ENCODE measurements at places on chromosomes 11 and 22.

- no peak for DNase-seq
These were observed 518 bp upstream of the GALNT18 start for GRCh38 chr11:11622340-11622706.

GRCh38 chr11:73528483-73529203 lies 69.3 kb downstream of the FAM168A start:
- peak; percentile 23 for DNase-seq

- no peak for DNase-seq
These were observed 101.1 kb upstream of the FAT3 start for GRCh38 chr11:92123540-92123939.

DNA sequence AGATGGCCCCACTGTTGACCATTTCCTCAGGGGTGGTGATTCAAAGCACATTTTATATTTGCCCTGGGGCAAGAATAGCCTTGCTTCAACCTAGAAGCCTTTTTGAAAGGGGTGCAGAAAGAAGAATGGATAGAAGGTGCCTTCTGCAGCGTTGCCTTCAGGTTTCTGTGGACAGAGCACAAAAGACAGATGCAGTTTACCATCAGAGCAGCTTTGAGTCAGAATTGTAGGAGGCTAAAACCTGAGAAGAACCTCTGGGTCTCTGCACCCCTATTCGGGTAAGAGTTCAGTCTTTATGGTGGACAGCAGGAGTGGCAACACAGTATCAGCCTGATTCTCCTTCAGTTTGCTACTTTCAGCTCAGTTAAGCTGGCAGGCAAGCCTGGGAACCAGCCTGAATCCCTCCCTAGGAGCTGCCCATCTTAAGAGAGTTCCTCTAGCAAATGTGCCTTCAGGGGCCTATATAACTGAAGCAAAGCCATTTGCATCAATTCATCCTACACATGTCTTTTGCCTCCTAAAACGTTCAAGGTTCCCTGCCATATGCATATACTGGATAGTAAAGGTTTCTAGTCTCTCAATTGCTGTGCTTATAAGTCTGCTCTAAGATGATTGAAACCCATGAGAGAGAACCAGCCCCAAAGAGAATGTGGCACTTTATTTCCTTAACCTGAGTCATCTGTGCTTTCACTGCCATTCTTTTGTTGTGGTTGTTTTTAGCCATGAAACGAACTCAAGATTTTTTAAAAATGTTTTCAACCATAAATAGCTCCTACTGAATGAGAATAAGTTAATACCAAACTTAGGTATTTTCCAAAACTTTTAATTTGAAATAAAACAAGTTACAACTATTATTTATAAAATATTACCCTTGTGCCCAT lies 123.0 kb downstream of the TRIM44 start:
- no peak for DNase-seq

GRCh38 chr11:119976805-119977560 lies 160.9 kb downstream of the TRIM29 start:
- no peak for DNase-seq

- DNase-seq, result peak; percentile 61
These were observed 8.7 kb upstream of the C1QTNF6 start for GRCh38 chr22:37196539-37197450.

GRCh38 chr11:30459306-30459705 lies 126.8 kb downstream of the MPPED2 start:
- DNase-seq, result no peak

DNA sequence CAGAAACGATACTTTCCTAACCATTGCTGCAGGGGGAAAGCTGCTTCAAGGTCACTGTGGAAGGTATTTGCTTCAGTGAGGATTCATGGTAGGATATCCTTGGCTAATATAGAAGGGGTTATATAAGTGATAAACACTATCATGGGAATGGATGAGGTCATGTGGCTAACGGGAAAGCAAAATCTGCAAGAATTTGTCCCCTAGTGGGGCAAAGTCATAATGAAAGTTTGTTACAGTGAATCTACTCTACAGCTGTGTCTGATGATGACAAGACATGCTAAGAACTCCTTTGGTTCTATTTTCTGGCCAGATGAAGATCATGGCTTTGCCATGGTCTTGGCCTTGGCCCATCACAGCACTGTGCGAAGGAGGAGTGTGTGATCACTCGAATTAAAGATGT lies 13.8 kb downstream of the MMP20 start:
- DNase-seq, result no peak

DNA sequence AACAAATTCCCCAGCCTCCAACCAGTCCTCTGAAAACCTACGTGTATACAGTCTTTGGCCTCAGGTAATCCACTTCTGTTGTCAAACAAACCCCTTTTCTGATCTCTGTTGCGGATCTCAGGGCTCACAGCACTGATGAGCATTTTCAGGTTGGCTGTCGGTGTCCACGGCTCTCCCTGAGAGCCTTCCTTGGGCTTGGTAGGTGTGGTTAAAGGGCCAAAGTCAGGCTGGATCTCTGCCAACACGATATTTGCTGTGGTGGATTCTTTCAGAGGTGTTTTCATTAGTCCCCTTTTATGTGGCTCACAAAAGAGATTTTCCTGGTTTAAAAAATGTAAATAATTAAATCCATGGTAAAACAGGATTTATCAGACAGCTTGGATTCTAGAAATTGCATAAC lies 2.9 kb downstream of the E2F8 start:
- no peak for DNase-seq

GRCh38 chr22:49582181-49582580 lies 245.5 kb downstream of the BRD1 start:
- peak; percentile 85 for DNase-seq

DNA sequence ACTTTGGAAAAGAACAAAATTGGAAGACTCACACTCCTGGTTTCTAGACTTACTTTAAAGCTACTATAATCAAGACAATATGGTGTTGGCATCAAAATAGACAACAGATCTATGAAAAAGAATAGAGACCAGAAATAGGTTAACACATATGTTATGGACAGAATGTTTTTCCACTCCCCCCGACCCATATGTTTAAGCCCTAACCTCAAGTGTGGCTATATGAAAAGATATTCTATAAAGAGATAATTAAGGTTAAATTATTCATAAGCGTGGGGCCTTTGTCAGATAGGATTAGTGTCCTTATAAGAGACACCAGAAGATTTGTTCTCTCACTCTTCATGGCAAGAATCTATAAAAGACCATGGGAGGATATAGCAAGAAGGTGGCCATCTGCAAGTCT lies 440.0 kb downstream of the AASDHPPT start:
- DNase-seq, result no peak

DNA sequence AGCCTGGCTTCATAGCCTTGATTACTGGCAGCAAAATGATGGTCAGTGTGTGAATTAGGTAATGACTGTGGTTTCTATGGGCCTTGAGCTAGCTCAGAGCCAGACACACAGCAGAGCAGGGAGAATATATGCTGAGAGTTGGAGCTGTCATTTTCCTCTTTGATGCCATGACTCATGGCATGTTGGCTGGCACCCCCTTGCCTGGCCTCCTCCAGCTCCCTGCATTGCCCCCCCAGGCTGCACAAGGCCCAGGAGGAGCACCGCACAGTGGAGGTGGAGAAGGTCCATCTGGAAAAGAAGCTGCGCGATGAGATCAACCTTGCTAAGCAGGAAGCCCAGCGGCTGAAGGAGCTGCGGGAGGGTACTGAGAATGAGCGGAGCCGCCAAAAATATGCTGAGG lies 20.3 kb upstream of the RRM1 start:
- no peak for DNase-seq

GRCh38 chr22:27676545-27677213 lies 124.9 kb downstream of the MN1 start:
- no peak for DNase-seq

GRCh38 chr11:65218446-65218845 lies 36.7 kb downstream of the CAPN1 start:
- DNase-seq, result no peak

DNA sequence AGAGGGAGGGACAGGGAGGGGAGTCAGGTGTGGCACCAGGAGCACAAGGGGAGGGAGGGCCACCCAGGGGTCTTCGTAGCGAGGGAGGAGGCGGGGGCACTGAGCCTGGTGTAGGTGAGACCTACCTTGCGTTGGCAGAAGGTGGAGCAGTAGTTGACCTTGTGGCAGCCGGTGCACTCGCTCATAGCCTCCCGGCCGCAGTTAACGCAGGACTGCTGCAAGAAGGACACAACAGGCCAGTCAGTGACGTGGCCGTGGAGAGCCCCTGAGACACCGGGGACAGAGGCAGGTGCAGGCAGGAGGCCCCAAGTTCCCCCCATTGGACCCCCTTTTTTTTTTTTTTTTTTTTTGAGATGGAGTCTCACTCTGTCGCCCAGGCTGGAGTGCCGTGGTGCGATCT lies 16.8 kb downstream of the DRD4 start:
- no peak for DNase-seq

- no peak for DNase-seq
These were observed 11.7 kb downstream of the FADS1 start for GRCh38 chr11:61805146-61805545.

- peak; percentile 31 for DNase-seq
These were observed 471 bp downstream of the RNF185 start for GRCh38 chr22:31160328-31160978.

GRCh38 chr11:126361400-126361799 lies 5.9 kb downstream of the ST3GAL4 start:
- no peak for DNase-seq

- no peak for DNase-seq
These were observed 54.2 kb upstream of the CYP2D6 start for GRCh38 chr22:42184852-42185251.

DNA sequence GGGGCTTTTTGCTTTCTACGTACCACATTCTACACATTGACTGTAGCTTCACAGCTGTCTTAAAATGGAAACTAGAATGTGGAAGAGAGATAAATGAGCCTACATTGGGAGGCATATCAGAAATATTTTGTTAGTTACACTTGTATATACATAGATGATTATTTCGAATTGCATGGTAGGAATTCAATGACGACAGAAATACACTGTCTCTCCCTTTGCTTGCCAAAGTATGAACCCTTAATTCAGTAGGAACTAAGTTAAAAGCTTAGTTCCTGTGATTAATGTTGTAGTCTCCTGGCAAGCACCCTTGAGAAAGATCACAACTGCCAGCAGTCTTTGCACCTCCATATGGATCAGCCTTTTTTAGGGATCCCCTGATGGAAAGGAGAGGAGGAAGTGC lies 10.1 kb downstream of the C11orf87 start:
- DNase-seq, result no peak

DNA sequence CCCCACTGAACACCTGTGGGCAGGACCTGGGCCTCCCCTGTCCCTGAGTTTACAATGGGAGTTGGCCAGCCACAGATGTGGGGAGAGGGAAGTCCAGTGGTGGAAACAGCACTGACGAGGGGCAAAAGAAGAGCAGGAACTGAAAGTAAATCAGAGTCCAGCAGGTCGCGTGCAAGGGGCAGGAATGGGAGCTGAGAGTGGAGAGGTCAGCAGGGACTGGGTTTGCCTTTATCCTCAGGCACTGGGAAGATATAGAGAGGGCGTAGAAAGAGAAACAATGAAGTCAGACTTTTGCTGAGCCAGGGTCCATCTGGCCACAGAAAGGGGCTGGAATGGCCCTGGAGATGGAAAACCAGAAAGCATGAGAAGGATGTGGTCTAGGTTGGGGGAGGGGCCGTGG lies 8.5 kb downstream of the P2RY6 start:
- peak; percentile 51 for DNase-seq

DNA sequence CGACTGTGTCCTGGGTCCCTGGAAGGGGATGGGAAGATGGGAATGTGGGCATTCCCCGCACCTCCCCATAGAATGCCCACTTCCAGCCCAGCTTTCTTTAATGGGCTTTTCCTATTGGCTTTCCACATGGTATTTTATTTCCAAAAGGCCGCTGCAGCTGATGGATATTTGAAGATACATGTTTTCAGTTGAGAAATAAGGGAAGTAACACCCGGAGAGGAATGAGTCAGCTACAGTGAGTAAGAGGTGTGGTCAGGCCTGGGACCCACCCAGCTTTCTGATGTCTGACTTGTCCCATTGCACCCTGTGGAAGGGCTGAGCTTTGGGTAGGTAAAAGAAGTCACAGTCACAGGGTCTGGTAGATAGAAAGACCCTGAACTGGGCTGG lies 476.9 kb downstream of the MIAT start:
- no peak for DNase-seq

GRCh38 chr22:16827506-16827905 lies 2.3 kb upstream of the XKR3 start:
- no peak for DNase-seq

DNA sequence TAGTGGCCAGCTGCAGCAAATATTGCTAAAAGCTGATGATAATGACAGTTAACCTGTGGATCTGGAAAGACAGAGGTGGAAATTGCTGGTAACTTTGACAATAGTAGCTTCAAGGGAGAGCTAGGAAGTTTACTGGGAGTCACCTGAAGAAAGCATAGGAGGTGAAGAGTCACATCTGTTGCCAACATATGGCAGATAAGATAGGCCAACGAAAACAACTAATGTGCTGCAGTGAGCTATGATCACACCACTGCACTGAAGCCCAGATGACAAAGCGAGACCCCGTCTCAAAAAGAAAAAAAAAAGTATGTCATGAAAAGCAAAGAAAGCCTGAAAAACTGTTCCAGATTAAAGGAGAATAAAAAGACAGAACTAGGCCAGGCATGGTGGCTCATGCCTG lies 4.3 kb upstream of the PRDM10 start:
- DNase-seq, result no peak

- peak; percentile 59 for DNase-seq
These were observed 7.9 kb downstream of the FAM118A start for GRCh38 chr22:45317551-45318167.

DNA sequence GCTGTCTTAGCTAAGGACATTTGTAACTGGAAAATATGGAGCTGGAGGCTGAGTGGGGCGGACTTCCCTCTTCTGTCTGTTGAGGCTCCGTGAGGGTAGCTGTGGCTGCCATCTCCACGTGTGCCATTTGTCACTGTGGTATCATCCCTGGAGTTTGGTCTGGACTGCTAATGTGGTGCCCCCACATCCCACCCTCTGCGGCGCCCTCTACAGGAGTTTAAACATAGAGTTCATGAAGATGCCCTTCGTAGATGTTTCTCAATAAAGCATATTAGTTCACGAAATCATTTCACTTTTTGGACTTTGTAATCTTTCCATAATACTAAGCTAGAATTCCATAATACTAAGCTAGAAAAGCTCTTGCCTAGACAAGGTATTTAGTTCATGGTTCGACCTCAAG lies 52.4 kb downstream of the TECTA start:
- DNase-seq, result no peak

DNA sequence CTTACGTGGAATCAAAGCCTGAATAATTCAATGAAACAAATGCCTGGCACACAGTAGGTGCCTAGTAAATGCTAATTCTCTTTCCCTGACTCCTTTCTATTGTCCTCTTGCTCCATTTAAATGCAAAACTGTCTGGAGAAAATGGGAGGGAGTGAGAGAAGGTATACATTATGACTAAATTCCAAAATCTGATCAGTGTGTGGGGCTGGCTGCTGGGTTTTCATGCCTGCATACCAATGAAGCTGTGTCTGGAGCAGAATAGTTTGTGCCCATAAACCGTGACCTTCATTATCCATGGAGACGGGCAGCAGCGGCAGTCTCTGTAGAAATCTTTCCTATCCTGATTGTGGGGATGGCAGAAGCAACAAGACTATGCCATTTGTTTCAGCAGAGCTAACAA lies 223.4 kb upstream of the ZBED5 start:
- DNase-seq, result no peak
